ENCODE measurements at places on chromosomes 12 and 14. TPM values are rescaled to one million over a fixed set of nuclear protein-coding genes. Genes with fewer than 3 reads are reported as not detected.

The CLEC4D gene
- total RNA-seq: 0.43 TPM

The SDSL gene
- total RNA-seq: 11.5 TPM

The SCNN1A gene
- total RNA-seq: 0.46 TPM

The SPX gene
- total RNA-seq: 10.0 TPM

The TMEM229B gene
- 1.6 TPM for total RNA-seq

The ZNF664 gene
- total RNA-seq: 94.0 TPM

The KRT79 gene
- not detected for total RNA-seq

DNA sequence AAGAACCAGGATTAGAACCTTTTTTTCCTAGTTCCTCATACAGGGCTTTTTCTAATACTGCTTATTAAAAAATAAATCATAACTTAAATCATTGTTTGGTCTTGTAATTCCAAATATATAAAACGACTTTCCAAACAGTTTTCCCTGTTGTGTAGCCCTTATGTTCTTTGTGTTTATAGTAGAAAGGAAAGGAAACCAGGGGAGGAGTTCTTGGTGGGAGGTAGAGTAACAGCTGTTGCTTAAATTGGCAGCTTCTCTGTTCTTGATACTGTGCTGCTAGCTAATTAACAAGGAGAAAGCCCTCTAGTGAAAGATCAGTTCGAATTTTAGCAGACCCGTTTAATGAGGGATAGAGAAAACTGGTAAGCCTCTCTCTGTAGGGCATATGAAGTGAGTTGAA, 15.0 kb downstream of the SRP54 start:
- no peak for DNase-seq

- no peak for DNase-seq
These were observed 21.1 kb downstream of the NUBPL start for GRCh38 chr14:31582286-31582691.

- DNase-seq: no peak
These were observed 158.5 kb downstream of the KLRB1 start for GRCh38 chr12:9449181-9449580.

DNA sequence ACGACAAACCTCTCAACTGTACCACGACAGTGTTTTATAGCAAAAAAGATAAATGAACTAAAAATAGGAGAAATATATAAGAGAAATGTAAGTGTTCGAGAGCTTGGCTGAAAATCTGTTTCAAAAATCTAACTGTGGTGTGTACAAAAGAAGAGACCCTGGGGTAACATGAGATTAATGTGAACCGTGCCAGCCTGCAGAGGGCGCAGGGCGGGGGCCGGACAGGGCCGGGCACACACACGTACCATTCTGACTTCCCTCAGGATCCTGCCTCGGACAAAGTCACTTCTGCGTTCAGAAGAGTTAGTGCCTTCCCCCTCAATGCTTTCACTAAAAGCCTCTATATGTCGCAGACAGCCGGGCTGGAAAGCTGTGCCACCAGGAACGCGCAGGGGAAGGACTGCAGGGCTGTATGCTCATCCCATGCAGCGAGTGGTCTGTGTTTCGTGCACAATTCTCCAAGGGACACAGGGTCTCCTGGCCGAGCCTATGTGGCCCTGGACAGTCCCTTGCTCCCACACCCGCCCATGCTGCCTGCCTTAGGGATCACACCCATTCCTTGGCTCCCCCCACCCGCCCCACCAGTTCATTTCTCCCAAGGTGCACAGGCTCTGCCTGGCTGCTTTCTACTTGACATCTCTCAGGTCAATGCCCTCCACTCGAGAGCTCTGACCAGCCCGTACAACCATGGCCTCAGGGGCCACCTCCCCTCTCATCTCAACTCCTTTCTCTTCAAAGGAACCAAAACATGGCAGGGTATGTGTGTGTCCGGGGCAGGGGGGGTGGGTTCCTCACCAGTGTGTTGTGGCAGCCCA, 8.5 kb downstream of the CDCA4 start:
- DNase-seq: no peak

- no peak for DNase-seq
These were observed 125.0 kb upstream of the HMGA2 start for GRCh38 chr12:65699251-65699650.

GRCh38 chr14:77004711-77005460, 23.6 kb downstream of the IRF2BPL start:
- DNase-seq: no peak

All from cardiac septum (tissue), 1 donor.